NCI-H1105 (cell line): ENCODE measurements at places on chromosomes 6 and 20.

GRCh38 chr20:20663841-20664240 is 48.6 kb downstream of the RALGAPA2 start:
- DNase-seq = no peak

DNA sequence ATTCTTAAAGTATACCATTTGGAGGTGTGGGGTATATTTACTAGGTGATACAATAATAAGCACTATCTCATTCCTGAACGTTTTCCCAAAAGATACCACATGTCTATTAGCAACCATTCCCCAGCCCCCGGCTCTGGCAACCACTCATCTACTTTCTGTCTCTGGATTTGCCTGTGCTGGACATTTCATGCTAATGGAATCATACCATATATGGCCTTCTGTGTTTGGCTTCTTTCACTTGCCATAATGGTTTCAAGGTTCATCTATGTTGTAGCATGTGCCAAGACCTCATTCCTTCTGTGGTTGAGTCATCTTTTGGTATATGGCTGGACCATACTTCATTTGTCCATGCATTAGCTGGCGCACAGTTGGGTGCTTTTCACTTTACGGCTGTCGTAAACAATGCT is 39.7 kb downstream of the BCAS4 start:
- no peak for DNase-seq

DNA sequence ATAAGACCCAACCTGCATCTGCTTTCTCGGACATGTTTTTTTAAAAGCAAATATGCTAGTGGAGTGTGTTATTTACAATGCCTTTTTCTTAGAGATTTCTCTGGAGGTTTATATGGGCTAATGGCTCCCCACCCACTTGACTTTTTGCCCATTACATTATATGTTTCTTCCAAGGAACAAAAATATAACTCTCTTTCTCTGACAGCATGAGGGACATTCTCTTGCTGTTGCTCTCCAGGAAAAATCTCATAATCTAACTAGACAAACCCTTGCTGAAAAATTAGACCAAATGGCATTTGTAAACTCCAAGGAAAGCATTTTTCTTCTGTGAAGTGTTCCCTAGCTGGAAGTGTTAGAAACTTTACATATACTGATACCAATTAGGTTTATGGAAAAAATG is 213.7 kb downstream of the PRL start:
- DNase-seq = no peak

- no peak for DNase-seq
These were observed 18.4 kb downstream of the SERAC1 start for GRCh38 chr6:158149641-158150040.

DNA sequence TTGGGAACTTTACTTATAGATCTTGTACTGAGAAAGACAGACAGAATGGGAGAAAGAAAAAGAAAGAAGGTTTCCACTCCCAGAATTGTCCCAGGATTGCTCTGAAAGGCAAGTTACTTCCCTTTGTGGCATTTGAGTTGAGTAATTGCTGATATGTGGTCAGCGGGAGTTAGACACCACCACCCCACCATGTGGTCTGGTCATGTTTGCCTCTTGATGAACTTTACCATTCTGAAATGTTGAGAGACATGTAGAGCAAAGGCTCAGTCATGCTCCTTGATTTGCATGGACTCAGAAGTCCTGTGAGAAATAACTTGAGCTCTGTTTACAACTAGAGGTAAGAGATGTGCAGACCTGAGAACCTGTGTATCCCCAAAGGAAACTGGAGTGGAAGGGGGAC is 17.1 kb downstream of the TCF21 start:
- DNase-seq = no peak

GRCh38 chr20:11687546-11688292 is 230.0 kb upstream of the BTBD3 start:
- no peak for DNase-seq

DNA sequence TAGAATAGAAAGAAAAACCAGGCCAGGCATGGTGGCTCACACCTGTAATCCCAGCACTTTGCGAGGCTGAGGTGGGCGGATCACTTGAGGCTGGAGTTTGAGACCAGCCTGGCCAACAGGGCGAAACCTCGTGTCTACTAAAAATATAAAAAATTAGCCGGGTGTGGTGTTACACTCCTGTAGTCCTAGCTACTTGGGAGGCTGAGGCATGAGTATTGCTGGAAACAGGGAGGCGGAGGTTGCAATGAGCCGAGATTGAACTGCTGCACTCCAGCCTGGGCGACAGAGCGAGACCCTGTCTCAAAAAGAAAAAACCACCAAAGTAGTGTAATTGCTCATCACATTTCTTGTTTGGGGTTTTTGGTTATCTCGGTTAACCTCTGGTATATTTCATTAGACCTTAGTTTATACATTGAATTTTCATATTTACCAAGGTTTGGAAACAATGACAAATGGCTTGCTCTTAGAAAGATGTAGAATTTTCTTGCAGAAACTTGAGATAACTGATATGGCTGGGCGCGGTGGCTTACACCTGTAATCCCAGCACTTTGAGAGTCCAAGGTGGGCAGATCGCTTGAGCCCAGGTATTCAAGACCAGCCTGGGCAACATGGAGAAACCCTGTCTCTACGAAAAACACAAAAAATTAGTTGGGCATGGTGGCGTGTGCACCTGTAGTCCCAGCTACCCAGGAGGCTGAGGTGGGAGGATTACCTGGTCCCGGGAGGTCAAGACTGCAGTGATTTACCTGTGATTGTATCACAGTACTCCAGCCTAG is 14.2 kb downstream of the ITCH start:
- DNase-seq = no peak

DNA sequence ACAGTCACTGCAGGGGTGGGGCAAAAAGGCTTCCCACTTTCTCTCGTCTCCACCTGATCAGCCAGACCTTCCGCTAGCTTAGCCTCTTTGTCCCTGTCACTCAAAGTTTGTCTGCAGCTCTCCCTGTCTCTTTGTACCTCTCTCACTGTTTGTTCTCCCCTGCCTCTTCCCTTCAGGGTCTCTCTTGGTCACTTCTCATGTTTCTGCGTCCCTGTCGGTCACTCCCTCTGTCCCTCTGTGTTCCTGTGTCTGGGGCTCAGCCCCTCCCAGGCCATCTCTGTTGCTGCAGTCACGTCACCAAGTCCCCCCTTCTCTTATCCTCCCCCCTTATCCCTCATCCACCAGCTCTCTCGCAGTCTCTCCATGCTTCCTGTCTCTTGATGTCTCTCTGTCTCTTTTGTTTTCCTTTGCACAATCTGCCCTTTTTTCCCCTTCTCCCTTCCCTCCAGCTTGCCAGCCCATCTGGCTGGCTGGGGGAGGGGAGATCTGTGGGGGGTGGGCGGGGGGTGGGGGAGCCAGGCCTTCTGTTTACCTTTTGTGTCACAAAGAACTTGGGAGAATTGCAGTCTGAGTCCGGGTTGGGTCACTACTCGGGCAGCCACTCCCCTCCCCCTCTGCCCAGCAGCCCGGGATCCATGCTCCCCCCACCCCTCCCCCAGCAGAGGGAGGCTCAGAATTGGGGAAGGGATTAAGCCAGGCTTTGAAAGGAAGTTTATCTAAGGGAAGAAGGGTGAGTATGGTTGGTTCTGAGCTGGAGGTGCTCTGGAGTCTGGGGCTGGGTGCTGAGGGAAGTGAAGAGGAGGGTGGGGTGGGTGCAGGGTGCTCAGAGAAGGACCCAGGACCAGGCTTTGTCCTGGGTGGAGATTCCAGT is 32.3 kb downstream of the FOXP4 start:
- DNase-seq = no peak

- no peak for DNase-seq
These were observed 66.7 kb upstream of the ZNF217 start for GRCh38 chr20:53660078-53660909.

GRCh38 chr6:33187809-33188208 is 4.5 kb downstream of the COL11A2 start:
- DNase-seq = no peak

DNA sequence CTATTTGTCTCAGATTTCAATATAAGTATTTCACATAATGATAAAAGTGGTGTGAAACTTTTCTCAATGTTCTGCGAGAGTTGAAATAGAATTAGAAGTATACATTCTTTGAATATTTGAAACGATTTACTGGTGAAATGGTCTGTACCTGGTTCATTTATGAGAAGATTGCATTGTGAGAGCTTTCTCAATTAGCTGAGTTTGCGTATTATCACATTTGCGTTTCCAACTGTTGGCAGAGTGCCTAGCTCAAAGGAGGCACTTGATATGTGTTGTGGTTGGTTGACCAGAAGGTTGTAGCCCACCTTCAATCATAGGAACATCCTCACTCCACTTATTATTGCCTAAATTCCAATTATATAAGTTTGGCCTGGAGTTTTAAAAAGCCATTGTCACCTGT is 58.8 kb upstream of the EXOC2 start:
- peak; percentile 28 for DNase-seq

GRCh38 chr6:90885611-90886056 is 298.8 kb upstream of the MAP3K7 start:
- DNase-seq = no peak

GRCh38 chr20:60634491-60635172 is 617.4 kb upstream of the CDH4 start:
- DNase-seq = no peak

DNA sequence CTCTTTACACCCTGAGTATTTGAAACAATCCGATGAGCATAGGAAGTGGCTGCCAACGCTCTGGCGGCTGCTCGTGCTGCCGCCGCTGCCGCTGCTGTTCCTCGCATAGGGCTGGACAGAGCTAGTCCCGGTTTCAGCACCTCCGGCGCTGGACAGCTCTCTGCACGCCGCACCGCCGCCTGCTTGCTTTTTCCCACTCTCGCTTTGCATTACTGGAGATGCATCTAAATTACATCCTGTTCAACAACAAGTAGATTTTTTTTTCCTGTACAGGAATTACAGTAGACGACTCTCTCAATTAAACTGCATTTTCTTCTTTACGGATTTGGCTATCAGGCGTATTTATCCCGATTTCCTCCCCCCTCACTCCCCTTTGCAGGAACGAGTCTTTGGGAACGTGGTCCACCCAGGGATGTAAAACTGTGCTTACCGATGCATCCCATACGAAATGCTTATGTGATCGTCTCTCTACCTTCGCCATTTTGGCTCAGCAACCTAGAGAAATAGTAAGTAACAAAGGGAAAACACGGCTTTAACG is 563.8 kb downstream of the LMBRD1 start:
- DNase-seq = peak; percentile 52

DNA sequence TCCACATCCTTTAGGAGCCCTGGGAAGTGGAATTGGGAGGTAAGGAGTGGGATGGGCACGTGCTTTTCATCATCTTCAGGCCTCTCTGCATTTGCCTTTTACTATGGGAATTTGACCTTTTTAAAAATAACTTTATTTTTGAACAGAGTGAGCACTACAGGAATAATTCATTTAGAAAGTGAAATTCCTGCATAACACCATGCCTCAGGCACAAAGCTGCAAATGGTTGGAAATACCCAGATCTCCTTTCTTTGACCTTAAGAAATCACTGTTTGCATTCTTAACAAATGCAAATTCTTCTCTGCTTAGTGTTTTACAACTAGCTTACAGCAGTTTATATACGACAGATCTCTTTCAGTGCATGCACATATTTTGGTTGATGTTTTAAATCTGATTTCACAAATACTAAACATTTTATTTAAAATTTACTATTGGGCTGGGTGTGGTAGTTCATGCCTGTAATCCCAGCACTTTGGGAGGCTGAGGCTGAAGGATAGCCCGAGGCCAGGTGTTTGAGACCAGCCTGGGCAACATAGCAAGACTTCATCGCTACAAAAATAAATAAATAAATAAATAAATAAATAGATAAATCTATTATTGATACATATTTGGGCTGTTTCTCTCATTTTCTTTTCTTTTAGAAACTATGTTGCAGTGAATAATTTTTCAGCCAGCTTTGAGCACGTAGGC is 24.5 kb downstream of the CST8 start:
- DNase-seq = no peak

DNA sequence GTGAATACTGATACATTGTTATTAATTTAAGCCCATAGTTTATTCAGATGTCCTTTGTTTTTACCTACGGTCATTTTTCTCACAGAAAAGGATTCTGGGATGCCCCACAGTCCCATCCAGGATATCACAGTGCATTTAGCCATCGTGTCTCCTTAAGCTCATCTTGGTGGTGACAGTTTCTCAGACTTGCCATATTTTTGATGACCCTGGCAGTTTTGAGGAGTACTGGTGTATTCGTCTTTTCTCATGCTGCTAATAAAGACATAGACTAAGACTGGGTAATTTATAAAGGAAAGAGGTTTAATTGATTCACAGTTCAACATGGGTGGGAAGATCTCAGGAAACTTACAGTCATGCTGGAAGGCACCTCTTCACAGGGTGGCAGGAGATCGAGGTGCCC is 295.9 kb upstream of the CDH4 start:
- no peak for DNase-seq

GRCh38 chr6:67802771-67803170 is 832.3 kb upstream of the ADGRB3 start:
- no peak for DNase-seq

DNA sequence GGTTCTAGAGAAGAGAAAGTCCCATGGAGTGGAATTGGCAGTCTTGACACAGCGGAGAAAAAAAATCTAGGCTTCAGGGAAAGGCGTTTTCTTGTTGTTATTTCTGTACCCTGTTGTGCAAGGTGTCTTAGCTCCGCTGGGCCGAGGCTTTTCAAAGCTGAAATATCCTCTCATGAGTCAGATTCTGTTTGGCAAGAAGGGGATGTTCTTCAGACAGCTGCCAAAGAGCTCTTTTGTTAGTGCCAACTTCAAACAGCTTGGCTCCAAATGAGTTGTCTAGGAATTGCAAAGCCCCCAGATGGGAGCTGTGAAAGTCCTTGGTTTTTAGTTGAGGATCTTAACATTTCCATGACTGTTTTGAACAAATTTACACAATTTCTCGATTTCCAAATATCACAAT is 45.6 kb downstream of the LRRN4 start:
- DNase-seq = no peak

DNA sequence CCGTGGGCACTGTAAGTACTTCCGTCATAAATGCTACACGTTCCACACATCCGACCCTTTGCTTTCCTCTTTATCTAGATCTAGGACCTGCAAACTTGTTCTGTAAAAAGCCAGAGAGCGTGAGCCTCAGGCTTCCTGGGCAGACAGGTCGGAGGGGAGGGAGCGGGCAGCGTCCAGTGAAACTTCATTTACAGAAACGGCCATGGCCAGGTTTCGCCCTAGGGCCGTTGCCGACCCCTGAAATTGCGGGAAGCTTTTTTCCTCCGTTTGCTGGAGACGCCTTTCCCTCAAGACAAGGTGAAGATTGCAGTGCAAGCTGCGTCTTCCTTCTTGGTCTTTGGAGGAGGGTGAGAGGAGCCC is 155.4 kb downstream of the DLL1 start:
- no peak for DNase-seq

DNA sequence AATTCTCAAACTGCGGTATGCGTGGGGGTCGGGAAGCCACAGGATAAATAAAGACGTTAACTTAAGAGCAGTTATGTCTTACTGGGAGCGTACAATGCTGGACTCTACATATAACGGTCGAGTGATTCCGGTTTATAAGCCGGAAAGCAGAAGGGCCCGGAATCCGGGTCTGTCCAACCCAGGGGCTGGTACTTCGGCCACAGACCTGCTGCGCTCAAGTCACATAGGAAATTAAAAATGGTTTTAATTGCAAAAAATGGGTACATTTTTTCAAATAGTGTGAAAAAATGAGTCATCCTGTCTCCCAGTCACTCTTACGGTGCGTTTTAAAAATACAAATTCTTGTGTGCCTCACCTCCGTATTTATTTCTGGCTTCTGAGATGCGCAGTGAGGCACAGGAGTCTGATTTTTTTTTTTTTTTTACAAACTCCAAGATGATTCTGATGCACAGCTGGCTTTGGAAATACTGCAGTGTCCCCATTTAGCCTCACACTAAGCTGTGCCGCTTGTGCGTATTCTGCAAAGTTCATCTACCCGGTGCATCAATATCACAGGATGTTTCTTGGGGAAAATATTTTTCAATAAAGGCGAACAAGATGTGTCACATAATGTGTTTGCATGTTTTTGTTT is 1.0 kb downstream of the PCIF1 start:
- DNase-seq = no peak
